SK-N-SH (cell line): ENCODE measurements at places on chromosomes 13 and 19. TPM values are rescaled to one million over a fixed set of nuclear protein-coding genes. Genes with fewer than 3 reads are reported as not detected.

Gene ZNF296
- 0.16 and 0.21 TPM in 2 replicates for polyA plus RNA-seq

DNA sequence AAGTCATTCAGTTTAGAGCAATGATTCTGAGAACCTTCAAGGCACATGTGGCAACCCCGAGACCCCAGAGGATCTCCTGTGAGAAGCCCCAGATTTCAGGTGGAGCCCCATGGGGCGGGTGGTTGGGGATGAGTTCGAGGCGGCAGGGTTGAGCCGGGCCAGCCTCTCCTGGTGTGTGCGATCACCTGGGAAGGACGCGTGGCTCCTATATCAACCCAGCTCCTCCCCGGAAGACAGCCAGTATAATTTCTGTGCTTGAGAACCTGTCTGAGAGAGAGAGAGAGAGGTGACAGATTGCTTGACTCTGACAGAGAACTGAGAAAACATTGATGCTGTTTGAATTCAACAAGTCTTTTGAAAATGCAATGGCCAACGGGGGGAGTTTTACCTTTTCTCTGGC lies 89.0 kb downstream of the TEX29 start:
- H3K27me3 ChIP-seq: peaks cover 76% of the 10 kb centered on the region
- H3K27ac ChIP-seq: no peak overlapping the region
- no peak overlapping the region for H3K4me3 ChIP-seq

DNA sequence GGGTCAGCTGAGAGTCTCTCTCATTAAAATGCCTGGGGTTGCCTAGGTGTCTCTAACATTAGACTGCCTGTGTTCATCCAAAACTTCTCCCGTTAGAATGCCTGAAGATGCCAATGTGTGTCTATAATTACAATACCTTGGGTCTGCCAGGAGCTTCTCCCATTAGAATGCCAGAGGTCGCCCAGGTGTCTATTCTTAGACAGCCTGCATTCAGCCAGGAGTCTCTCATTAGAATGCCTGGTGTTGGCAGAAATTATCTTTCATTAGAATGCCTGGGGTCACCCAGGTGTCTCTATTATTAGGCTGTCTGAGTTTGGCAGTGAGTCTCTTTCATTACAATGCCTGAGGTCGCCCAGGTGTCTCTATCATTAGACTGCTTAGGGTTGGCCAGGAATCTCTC lies 1560.2 kb downstream of the UQCRFS1 start:
- no peaks in the 10 kb centered on the region for H3K36me3 ChIP-seq
- no peaks in the 10 kb centered on the region for H3K27me3 ChIP-seq
- no peak overlapping the region for H3K27ac ChIP-seq

Gene ZNF491
- polyA plus RNA-seq: 0.77 and 1.6 TPM in 2 replicates

DNA sequence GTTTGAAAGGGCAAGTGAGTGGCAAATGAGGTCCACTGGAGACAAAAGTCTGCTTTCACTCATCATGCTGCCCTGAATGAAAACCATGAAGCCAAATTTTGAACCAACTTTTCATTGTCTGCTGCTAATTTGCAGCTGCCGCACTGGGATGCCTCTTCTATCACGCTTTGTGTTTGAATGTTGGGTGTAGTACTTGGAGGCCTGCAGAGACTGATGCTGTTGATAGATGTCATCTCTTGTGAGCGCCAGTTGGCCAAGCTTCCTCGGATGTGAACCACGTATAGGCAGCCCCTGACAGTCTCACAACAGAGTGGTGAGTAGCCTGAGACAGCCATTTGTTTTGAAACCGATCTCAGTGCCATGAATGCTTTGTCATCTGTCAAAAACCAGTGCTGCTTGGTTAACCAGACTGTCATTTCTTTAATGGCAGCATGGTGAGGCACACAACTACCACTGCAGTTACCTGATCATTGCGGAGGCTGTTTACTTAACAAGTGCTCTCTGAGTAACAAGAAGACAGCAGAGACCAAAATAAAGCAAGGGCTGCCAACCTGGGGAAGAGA lies 31.2 kb upstream of the SLC10A2 start:
- no peaks in the 10 kb centered on the region for H3K27me3 ChIP-seq
- H3K4me1 ChIP-seq: peaks cover 5% of the 10 kb centered on the region; the same call in 1 of the 2 replicates
- no peaks in the 10 kb centered on the region for H3K36me3 ChIP-seq
- H3K4me3 ChIP-seq: no peak overlapping the region

Gene EEF2
- polyA plus RNA-seq: 1,295 and 1,553 TPM in 2 replicates

Gene ACP7
- 0.24 and 0.36 TPM in 2 replicates for polyA plus RNA-seq

Gene KLK4
- polyA plus RNA-seq: not detected in 2 replicates

GRCh38 chr13:43269037-43269481 lies 245.7 kb downstream of the DNAJC15 start:
- no peak for DNase-seq
- no peaks in the 10 kb centered on the region; the same call in none of the 2 replicates for H3K4me1 ChIP-seq
- no peaks in the 10 kb centered on the region for H3K36me3 ChIP-seq
- H3K27me3 ChIP-seq: no peaks in the 10 kb centered on the region
- peak overlapping the region; percentile 85 for H3K27ac ChIP-seq

GRCh38 chr19:29855741-29856500 lies 44.1 kb downstream of the CCNE1 start:
- H3K27me3 ChIP-seq: no peaks in the 10 kb centered on the region; the same call in 1 of the 2 replicates
- no peak overlapping the region for H3K27ac ChIP-seq
- H3K4me1 ChIP-seq: no peaks in the 10 kb centered on the region
- no peak for DNase-seq

DNA sequence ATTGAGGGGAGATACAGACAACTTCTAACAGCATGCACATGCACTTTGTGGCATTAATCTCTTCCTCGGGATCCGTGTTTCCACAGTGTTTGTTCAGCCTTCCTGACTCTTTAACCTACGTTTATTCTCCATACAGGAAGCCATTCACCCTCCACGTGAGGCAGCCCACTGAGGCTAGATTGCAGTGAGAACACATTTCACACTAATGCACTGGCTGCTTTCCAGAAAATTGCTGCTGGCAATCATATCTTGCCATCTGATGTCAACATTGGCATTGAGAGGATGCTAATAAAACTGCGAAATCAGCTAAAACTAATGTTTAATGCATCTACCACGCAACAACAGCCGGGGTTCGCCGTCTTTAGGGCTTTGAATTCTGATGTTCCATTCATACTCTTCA lies 30.0 kb downstream of the DCLK1 start:
- H3K4me3 ChIP-seq: no peak overlapping the region
- peaks cover 12% of the 10 kb centered on the region for H3K4me1 ChIP-seq
- no peak overlapping the region for H3K27ac ChIP-seq
- peaks cover 5% of the 10 kb centered on the region for H3K36me3 ChIP-seq
- no peaks in the 10 kb centered on the region for H3K27me3 ChIP-seq

DNA sequence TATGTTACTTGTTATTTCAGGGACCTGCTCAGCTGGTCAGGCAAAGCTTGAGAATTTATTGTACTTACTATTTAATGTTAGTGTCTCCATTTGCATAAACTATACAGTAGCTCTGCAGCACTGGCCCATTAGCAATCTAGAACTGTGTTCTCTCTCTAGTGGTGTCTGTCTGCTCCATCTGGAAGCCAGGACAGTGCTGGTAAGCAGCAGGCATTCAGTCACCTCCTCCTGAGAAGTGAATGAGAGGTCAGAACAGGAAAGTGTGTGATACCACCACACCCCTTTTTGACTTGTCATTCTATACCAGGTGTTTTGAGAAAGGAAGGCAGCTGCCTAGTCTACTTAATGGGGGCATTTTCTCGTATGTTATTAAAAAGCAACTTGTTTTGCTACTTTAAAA lies 3.9 kb downstream of the COG3 start:
- peaks cover 5% of the 10 kb centered on the region; the same call in 1 of the 2 replicates for H3K4me1 ChIP-seq
- peak overlapping the region; percentile 12; the same call in 1 of the 2 replicates for H3K27ac ChIP-seq
- no peak overlapping the region for H3K4me3 ChIP-seq
- peak; percentile 9 for DNase-seq
- no peaks in the 10 kb centered on the region for H3K27me3 ChIP-seq
- H3K36me3 ChIP-seq: peaks cover 36% of the 10 kb centered on the region

Gene ITGBL1
- polyA plus RNA-seq: 78.7 and 90.0 TPM in 2 replicates

DNA sequence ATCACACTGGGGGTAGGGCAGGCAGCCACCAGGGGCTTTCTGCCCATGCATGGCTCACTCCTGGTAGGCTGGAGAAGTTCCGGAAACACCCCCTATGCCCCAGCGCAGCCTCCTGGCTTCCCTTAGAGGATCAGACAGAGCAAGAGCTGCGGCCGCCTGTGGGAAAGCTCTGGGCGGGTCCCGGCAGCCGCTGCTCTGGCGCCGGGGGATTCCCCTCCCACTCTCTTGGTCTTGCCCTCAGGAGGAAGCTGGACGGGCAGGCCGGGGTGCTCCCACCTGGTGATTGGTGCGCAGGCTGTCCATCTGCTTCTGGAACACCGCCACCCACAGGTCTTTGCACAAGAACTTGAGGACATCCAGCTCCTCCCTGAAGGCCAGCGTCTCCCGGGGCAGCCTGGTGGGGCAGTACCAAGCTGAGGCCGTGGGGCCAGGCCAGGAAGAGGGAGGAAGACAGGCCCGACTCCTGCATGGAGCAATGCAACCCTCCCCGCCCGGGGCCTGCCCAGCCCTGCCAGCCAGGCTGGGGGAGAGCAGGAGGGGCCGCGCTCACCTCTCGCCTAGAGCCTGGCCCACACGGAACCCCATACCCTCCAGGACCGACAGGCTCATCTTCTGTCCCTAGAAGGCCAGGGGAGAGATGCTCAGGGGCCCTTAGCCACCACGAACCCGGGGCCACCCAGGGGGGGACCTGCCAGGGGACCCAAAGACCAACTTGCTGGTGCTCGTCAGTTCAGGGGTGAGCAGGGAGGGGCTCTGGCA lies 4.0 kb upstream of the NKPD1 start:
- H3K4me3 ChIP-seq: no peak overlapping the region
- H3K36me3 ChIP-seq: no peaks in the 10 kb centered on the region
- peaks cover 9% of the 10 kb centered on the region; the same call in 1 of the 2 replicates for H3K4me1 ChIP-seq

DNA sequence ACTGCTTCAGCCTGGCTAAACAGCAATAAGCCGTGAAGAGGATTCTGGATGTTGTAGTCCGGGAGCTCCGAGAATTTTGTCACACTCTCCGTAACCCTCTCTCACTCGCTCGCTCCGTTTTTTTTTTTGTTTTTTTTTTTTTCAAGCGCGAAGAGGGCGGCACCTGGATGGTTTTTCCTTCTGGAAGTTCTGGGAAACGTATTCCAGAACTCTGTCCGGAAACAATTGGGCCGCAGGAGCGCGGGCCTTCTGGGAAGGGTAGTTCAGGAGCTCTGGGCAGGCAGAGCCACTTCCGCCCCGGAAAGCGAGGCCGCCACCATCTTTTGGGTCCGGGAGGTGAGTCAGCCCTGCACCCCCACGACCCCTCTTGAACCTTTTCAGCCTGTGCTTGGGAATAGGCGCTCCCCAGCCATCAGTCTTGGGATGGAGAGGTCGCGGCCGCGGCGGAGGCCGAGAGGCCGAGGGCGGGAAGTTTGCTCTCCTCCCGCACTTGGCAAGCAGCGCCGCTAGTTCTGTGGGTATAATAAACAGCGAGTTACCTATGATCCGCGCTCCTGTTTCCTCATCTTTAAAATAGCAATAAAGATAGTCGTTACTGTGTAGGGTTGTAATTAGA lies at the start of gene ZNF227:
ZNF227 (plus strand) TSS at position 283 of the 616 bp plus-strand sequence. CDS start 5,261 bp downstream, outside the sequence.
- peak; percentile 87 for DNase-seq
- peak within 1 kb of the TSS; percentile 91 for H3K27ac ChIP-seq
- H3K4me1 ChIP-seq: peaks cover 4% of the 10 kb centered on the region; the same call in 1 of the 2 replicates
- peaks cover 34% of the 10 kb centered on the region for H3K36me3 ChIP-seq
- H3K27me3 ChIP-seq: no peaks in the 10 kb centered on the region

Gene NUDT19
- 6.2 and 6.7 TPM in 2 replicates for polyA plus RNA-seq

Gene KIR2DL4
- not detected in 2 replicates for polyA plus RNA-seq

DNA sequence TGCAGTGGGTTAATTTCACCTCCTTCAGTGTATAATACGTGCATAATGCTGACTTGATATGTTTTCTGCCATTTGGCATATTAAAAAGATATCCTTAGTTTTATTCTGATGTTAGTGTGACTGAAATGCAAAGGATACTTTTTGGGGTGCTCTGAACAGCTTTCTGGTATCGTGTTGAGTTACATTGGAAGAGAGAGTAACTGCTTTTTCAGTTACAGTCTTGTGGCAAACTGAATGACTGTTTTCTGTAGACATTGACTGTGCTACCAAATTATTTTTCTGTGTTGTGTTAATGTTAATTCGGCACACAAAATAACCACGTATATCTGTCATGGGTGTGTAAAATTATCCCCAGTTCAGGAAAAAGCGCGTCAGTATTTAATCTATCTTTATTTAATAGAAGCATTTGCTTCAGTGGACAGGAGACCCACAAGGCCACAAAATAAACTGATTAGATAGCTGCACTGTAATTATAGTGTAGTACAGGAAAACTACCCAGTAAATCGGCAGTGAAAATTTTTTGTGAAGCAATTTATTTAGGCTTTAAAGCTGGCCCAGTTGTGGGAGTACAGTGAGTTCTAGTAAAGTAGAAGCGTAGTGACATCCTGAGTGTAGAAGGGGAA lies 2.5 kb downstream of the URI1 start:
- peak overlapping the region; percentile 47 for H3K27ac ChIP-seq
- peaks cover 6% of the 10 kb centered on the region for H3K4me1 ChIP-seq
- DNase-seq: no peak
- no peaks in the 10 kb centered on the region for H3K36me3 ChIP-seq

Gene TUBA3C
- polyA plus RNA-seq: 0.05 and 0.10 TPM in 2 replicates

Gene ZNF709
- 0.64 and 0.99 TPM in 2 replicates for polyA plus RNA-seq

DNA sequence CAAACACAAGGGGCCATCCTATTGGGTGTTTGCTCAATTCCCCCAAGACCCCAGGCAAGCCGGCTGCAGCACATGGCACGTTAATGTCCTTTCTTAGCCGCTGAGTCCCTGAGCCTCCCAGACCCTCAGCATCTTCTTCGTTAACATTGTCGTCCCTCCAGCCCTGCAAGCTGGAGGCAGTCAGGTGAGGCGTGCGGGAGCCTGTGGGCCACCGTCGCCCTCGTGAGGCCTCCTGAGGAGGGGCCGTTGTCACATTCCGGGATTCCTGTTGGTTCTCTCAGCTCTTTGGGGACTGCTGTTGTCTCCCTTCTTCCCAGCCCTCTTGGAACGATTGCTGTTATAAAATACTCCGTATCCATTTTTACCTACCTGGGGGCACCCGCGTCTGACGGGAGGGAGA lies 140.6 kb downstream of the KDM4B start:
- H3K4me3 ChIP-seq: no peak overlapping the region
- peaks cover 18% of the 10 kb centered on the region; the same call in 1 of the 2 replicates for H3K36me3 ChIP-seq
- no peak for DNase-seq
- H3K27me3 ChIP-seq: no peaks in the 10 kb centered on the region

Gene NLRP9
- not detected in 2 replicates for polyA plus RNA-seq

GRCh38 chr19:7450243-7451223 lies 38.3 kb downstream of the PEX11G start:
- no peak overlapping the region for H3K27ac ChIP-seq
- H3K4me1 ChIP-seq: no peaks in the 10 kb centered on the region
- no peaks in the 10 kb centered on the region for H3K27me3 ChIP-seq
- peaks cover 37% of the 10 kb centered on the region for H3K36me3 ChIP-seq
- H3K4me3 ChIP-seq: no peak overlapping the region

DNA sequence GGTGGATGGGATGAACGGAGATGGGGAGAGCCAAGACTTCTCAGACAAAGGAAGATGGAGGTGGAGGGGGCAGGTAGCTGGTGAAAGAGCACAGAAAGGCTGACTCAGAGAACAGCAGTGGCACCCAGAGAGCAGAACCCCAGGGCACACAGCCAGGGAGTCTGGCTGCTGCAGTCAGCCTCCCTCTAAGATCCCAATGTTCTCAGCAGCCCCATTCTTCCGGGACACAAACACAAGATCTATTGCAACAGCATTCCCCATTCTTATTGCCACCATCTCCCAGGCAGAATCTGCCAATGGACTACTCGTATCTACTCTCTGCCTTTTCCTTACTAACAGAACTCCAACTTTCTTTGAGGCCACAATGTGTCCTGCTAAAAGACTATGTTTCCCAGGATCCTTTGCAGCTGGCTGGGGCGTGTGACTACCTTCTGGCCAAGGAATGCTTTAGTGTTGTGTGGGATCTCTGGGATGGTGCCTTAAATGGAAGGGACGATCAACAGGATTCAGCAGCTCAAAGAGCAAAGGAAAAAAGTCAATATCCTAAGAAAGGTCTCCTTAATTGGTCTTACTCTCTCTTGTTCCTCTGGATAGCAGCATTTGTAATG lies 7.5 kb downstream of the THAP8 start:
- no peak overlapping the region for H3K27ac ChIP-seq
- H3K4me1 ChIP-seq: no peaks in the 10 kb centered on the region
- no peak overlapping the region for H3K4me3 ChIP-seq
- no peaks in the 10 kb centered on the region for H3K36me3 ChIP-seq
